Sigmoid colon (tissue), 7 donors: ENCODE measurements at places on chromosomes 7 and 10. TPM values are rescaled to one million over a fixed set of nuclear protein-coding genes. Genes with fewer than 3 reads are reported as not detected.

DNA sequence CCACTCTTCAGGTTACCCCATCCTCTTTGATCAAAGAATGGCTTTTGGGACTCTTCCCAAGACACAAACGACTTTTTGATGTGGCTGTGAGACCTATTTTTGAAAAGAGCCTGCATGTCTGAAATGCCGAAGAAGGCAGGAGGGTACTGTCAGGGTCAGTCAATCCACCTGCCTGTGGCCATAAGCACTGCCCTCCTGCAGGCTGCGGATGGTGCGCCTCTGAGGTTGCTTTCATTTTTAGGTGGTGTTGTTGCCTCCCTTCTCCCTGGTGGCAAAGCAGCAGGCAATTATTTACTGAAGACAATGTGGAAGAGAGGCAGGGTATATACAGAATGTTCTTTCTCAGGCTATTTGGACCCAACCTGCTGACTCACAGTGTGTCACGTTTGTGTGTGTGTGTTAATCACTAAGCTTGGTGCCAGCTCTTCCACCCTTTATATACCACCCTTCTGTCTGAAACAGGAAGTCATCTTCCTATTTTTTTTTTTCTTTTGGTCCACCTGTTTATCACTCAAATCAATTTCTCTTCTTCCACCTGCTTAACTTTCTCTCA lies 1421.2 kb upstream of the CELF2 start:
- no peak for DNase-seq

LBX1 gene
- polyA plus RNA-seq = not detected

- no peak for DNase-seq
Observed at GRCh38 chr10:62842983-62843382, 26.8 kb upstream of the EGR2 start.

DNA sequence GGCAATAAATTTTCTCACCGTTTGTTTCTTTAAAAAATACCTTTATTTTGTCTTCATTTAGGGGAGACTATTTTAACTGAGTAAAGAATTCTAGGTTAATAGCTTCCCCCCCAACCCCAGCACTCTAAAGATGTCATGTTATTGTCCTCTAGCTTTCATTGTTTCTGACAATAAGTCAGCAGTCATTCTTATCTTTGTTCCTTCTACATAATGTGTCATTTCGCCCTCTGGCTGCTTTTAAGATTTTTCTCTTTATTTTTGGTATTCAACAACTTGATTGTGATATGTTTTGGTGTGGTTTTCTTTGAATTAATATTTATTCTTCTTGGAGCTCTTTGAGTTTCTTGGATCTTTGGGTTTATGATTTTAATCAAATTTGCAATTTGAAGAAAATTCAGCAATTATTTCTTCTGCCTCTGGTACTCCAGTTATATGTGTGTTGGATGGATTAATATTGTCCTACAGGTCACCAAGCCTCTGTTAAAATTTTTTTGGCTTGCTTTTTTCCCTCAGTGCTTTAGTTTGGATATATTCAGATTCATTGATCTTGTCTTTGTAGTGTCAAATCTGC lies 64.6 kb upstream of the ELN start:
- no peak for DNase-seq

GRCh38 chr10:22803261-22803885 lies 89.0 kb upstream of the PIP4K2A start:
- no peak for DNase-seq

SCART1 gene
- polyA plus RNA-seq = not detected

DNA sequence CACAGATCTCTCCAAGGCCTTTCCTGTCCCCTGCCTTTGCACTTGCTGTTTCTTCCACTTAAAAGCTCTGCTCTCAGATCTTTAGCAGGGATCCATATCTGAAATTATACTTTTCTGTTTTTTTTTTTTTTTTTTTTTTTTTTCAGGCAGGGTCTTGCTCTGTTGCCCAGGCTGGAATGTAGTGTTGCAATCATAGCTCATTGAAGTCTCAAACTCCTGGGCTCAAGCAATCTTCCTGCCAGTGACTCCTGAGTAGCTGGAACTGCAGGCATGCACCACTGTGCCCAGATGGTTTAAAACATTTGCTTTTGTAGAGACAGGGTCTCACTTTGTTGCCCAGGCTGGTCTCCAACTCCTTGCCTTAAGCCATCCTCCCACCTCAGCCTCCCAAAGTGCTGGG lies 5.0 kb upstream of the TSPAN15 start:
- peak; percentile 22 for DNase-seq

DNA sequence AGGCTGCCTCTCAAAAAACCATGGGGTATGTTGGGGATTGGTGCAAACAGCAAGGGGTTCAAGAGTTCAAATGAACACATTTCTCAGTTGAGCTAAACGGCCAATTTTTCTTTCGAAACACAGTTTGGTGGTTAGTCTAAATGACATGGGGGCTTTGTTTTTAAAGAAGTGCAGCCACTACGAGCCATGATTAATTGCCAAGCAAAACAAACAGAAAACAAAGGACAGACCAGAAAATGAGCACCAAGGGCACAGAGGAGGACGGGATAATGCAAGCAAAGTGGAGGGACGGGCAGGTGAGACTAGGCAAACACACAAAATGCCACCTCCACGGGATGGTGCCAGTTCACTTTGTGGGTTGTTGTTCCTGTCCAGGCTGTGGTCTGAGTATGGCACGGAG lies 64.5 kb upstream of the PDLIM1 start:
- no peak for DNase-seq

GRCh38 chr7:128799451-128799850 lies 7.7 kb downstream of the CCDC136 start:
- DNase-seq = no peak

- no peak for DNase-seq
Observed at GRCh38 chr7:2299131-2299829, 15.0 kb downstream of the SNX8 start.

ABCB4 gene
- 3.5 TPM for polyA plus RNA-seq

- DNase-seq = peak; percentile 43
Observed at GRCh38 chr10:86290933-86291615, 75.5 kb downstream of the GRID1 start.

GRCh38 chr10:60753152-60753551 lies 25.1 kb upstream of the CDK1 start:
- DNase-seq = no peak

GRCh38 chr10:79372871-79373270 lies 25.6 kb downstream of the PPIF start:
- peak; percentile 21 for DNase-seq

DNA sequence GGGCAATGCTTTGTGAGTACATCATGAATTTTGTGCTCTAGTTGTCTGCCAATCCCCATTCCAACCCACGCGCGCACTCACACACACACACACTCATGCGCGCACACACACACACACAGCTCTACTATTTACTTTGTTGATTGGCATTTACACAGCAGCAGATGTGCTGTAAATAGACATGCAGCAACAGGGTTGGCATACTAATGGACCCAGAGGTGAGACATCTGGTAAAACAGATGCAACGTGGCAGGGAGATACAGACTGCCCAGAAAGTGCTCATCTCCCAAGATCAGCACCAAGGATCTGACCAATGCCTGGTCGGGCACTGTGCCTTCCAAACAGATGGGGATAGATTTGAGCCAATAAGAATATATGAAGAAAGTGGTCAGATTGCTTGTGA lies 873.0 kb downstream of the SORCS3 start:
- no peak for DNase-seq

GRCh38 chr7:11667810-11668185 lies 164.2 kb downstream of the THSD7A start:
- DNase-seq = no peak

ZWINT gene
- polyA plus RNA-seq = 13.8 TPM

DNA sequence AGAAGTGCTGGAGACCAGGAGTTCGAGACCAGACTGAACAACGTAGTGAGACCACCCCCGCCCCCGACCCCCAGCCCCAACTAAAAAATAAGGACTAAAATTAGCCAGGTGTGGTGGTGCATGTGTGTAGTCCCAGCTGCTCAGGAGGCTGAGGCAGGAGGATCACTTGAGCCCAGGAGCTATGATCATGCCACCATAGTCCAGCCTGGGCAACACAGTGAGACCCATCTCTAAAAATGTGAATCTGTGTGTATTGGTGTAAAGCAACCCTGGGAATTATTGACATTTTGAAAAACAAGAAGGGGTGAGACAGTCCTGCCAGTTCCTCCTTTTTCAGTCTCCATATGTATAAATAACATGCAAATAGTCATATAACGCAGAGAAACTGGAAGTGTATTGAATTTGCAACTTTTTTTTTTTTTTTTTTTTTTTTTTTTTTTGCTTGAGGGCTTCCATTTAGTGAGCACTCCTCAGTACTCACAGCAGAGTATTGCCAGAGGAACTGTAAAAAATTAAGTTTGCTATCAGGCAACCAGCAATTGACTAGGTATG lies 3.4 kb upstream of the ITGB1 start:
- DNase-seq = no peak

AKR1D1 gene
- not detected for polyA plus RNA-seq

DNA sequence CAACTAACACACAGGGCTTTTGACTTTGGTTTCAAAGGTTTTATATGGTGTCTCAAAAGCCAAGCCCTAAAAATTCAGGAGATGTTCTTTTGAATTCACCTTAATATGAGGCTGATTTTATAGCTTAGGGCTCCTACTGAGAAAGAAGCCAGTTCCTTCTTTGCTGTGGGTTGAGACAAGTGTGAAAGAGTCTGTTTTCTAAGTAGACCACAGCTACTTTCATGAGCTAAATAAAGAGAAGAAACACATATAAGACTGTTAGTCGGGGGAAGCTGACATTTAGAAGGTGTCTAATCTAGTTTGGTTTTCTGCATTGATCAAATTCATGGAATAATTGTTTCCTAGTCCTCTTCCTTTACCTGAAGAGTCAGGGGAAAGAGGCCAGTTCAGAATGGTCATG lies 332.1 kb upstream of the CELF2 start:
- no peak for DNase-seq

UPK3B gene
- polyA plus RNA-seq = 0.92 TPM

DNA sequence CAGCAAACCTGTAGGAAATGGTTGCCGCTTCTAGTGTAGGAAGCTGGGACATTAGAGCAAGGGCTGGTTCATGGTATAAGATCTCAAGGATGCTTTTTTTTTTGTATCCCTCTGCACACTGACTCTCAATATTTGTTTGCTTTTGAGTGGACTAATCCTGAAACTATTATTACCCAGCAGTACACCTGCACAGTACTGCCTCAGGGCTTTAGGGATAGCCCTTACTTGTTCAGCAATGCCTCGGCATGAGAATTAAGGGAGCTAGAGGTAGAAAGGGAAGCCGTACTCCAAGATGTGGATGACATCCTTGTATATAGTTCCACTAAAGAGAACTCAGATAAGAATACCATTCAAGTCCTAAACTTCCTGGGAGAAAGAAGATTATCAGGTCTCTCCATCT lies 70.5 kb downstream of the COPG2 start:
- DNase-seq = no peak

DNA sequence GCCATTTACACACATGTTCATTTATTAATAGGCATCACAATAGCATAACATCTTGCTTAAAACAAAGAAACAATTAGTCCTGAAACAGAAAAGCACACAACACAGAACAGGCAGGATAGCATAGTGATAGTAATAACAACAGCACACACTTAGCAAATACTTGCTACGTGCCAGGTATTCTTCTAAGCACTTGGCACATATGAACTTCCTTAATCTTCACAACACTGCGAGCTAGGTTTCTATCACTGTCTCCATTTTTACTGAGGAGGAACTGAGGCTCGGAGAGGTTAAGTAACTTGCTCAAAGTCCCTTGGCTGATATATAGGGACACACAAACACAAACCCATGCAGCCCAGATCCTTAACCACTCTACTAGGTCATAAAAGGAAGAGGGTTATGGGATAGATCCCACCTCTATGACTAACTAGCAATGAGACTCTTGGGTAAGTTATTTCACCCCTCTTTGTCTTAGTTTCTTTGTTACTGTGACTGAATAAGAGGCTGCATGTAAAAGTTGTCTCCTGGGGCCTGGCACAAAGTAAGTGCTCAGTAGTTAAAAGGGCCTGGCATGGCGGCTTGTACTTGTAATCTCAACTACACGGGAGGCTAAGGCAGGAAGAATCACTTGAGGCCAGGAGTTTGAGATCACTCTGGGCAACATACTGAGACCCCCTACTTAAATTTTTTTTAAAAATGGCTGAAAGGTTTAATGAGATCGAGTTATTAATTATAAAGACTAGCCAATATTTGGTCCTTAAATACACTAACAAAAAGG lies 181.0 kb upstream of the RHOBTB1 start:
- DNase-seq = no peak

CAMK2B gene
- polyA plus RNA-seq = 1.2 TPM

MPLKIP gene
- 46.3 TPM for polyA plus RNA-seq

DNA sequence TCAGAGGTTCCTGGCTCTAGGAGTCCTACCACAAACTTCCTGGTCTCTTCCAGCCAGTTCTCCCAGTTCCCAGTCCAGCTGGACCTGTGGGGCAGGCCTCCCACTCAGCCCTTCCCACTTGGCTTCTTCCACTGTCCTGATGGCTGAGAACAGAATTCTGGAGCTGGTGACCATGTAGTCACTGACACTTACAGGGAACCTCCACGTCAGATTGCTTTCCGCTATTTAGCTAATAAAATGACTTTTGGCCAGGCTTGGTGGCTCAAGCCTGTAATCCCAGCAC lies 63.5 kb upstream of the ZRANB1 start:
- no peak for DNase-seq

GRCh38 chr7:66013938-66014337 lies 31.9 kb upstream of the GUSB start:
- DNase-seq = no peak

DNA sequence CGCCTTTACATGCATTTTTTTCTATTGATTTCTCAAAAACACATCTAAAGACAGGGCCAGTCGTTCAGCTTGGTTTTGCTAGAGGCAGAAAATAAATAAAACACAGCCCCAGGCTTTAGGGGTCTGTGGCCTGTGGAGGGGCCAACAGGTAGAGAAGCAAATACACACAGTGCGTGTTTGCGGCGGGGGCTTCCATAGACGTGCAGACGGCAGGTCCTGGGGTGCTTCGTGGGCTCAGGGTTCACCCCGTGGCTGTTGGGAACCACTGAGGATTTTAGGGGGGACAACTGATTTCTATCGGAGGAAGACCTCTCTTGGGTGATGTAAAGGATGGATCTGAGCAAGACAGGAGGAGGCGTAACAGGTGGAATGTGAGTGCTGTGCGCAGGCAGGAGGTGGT lies 445.7 kb upstream of the FOXK1 start:
- peak; percentile 22 for DNase-seq

GRCh38 chr7:187227-187927 lies 5.0 kb upstream of the FAM20C start:
- no peak for DNase-seq

GRCh38 chr10:45515630-45516029 lies 141.6 kb downstream of the ALOX5 start:
- no peak for DNase-seq

FAM13C gene
- polyA plus RNA-seq = 0.92 TPM

DNA sequence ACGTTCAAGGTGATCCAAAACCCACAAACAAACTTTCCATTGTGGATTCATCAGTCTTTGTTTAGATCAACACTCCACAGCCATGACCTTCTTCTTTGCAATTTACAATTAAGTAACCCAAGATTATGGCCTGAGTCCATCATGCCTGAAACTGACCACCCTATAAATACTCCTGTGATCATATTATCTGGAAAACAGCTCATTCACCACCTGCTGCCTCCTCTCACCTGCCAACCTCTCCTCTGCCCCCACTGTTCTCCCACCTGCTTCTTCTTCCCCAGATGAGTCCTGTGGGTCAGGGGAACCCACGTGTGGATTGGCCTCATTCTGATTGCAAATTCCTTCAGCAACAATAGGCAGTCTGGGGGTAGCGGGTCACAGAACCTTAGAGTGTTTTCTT lies 81.4 kb downstream of the ABLIM1 start:
- no peak for DNase-seq
